ENCODE measurements at places on chromosomes 1 and 21. TPM values are rescaled to one million over a fixed set of nuclear protein-coding genes. Genes with fewer than 3 reads are reported as not detected.

ARID1A gene
- 92.4 TPM for total RNA-seq

SPRR3 gene
- total RNA-seq = not detected

PGM1 gene
- total RNA-seq = 31.5 TPM

PRMT6 gene
- total RNA-seq = 13.1 TPM
